NCI-H446 treated with DMSO at 0.1 percent for 48 hours (cell line): ENCODE measurements at places on chromosomes 11 and 22.
A peak's percentile ranks its signal among the peaks of the same experiment; 100 is the strongest.

GRCh38 chr22:36100134-36100824 is 60.3 kb downstream of the APOL3 start:
- DNase-seq = no peak

GRCh38 chr11:8034604-8035190 is 46.3 kb upstream of the TUB start:
- DNase-seq = no peak

DNA sequence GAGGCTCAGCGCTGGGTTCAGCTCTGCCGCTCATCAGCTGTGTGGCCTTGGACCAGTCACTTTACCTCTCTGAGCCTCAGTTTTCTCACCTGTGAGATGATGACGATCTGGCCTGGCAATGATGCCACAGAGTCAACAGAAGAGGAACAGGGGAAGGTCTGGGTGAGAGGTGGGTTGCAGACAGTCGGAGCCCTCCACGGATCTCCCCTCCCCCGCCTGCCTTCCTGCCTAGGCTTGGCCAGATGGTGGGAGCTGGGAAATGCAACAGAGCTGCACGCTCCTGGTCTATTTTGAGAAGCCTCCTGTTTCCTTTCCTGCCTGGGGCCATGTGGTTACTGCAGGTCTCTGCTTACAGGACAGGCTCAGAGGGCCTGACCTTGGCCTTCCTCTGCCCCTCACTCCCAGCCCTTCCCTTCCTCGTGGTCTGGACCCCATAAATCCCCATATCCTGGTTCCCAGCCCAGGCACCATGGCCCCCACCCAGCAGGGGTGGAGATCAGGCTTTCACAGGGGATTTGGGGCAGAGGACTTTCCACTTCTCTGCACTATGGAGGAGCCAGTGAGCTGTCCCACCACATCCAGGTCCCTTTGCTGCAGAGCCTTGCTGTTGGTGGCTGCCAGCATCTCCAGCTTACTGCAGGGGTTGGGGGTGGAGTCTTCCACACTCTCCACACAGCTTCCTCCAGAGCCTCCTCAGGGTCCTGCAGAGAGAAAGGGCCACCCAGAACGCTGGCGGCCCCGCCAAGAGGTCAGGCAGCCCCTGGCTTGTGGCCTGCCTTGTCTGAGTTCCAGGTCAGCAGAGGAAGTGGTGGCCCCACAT is 46.9 kb downstream of the C11orf96 start:
- no peak for DNase-seq

DNA sequence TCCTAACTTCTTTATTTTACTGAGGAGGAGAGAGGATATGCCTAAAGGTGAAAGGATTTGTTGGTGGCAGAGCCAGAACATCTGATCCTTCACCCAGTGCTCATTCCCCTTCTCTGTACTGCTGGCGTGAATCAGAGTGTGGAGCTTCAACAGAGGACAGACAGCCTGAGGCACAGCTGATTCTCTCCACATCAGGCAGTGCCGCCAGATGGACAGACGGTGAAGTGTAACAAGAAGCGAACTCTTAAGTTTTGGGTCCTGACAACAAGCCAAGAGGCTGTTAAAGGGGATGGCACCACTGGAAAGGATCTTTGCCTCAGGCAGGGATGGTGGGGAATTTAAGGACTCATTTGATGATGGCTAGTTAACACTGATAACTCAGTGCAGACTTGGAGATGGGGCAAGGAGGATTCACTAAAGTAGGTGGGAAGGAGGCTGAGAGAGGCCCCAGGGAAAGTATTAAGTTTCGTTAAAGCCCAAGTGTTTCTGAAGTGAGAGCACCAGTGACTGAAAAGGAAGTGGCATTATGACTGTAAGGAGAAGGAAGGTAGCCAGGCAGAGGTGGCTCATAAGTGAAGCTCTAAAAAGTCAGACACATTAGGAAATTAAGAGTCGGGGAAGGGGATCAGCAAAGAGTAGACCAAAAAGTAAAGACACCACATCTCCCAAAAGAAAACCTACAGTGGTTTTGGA is 81.3 kb downstream of the CLPB start:
- DNase-seq = peak; percentile 87

DNA sequence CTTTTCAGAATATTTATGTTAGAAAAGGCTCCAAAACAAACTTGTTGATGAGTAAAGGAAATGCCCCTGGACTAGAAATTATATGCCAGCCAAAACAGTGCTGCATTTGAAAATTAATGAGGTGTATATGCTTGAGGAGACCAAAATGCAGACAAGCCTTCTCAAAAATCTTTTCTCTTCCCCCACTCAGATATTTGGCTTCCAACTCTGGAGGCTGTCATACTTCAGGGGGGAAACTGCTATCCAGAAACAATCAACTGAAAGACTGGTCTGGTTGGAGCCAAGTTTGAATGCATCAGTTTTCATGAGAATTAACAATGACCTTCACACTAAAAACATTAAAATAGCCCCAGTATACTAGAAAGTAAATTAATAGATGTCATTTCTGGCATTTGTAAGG is 98.2 kb downstream of the SGSM3 start:
- peak; percentile 22 for DNase-seq
